HFF-Myc (cell line): ENCODE measurements at places on chromosomes 3 and 15.
A peak's percentile ranks its signal among the peaks of the same experiment; 100 is the strongest.

GRCh38 chr3:171862993-171863521 is 19.9 kb downstream of the TMEM212 start:
- DNase-seq: no peak

DNA sequence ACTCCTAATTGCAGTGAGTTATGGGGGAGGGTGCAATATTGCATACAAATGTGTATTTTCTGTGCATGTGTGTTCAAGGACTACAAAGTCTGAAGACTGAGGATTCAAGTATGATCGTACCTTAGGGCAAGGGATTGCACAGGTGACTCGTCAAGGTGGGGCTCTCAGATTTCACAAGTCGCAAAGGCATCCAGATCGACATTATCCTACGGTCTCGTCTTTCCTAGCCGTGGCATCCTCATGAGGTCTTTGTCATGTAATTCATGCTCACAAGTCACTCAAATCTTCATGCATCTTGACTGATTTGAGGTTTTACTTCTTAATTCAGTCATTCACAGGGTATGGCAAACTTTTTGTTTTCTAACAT is 191.4 kb upstream of the HES1 start:
- no peak for DNase-seq

DNA sequence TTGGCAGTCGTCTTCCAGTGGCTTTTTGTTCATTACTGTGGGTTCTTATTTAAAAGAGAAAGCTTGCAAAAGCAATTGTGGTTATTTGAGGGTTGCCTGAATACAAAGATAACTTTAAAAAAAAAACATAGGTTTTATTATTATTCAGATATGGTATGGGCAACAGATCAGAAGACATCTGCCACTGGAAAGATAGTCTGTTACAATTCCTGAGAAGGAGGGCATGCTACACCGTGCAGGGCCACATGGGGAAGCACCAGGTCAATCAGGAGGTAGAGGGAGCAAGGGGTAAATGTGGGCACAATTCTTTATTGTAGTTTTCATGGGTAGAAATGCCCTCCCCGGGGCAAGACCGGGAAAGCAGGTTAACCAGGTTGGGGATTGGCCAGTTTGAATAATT is 46.5 kb downstream of the BBS4 start:
- no peak for DNase-seq

DNA sequence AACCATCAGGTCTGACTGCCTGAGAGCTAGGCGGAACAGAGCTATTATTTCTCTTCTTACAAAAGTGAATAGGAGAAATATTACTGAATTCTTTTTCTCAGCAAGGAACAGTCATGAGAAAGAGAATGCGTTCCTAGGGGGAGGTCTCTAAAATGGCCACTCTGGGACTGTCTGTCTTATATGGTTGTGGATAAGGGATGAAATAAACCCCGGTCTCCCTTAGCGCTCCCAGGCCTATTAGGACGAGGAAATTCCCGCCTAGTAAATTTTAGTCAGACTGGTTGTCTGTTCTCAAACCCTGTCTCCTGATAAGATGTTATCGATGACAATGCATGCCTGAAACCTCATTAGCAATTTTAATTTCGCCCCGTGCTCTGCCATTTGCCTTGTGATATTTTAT is 20.1 kb upstream of the WDR5B start:
- DNase-seq: no peak

GRCh38 chr3:64848822-64849221 is 161.0 kb upstream of the ADAMTS9 start:
- DNase-seq: no peak

- DNase-seq: no peak
Observed at GRCh38 chr15:37682304-37682703, 252.1 kb upstream of the TMCO5A start.

GRCh38 chr15:58374147-58374546 is 57.6 kb upstream of the LIPC start:
- DNase-seq: no peak

- no peak for DNase-seq
Observed at GRCh38 chr3:185976977-185977678, 39.3 kb upstream of the TRA2B start.

DNA sequence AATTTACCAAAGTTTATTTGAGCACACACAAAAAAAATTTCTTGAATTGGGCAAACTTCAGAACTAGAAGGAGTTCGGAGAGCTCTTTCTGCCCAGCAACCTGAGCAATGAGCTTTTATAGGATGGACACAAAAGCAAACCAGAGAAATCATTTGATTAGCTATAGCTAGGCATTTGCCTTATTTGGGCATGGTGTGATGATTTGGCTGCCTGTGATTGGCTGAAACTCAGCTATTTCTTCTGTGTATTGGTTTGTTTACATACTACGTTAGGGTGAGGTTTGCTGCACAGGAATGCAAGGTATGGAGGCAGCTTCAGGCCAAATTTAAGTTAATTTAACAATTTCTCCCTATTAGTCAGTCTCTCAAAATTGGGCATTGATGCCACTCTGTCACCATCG is 65.1 kb downstream of the NEK11 start:
- DNase-seq: peak; percentile 43

DNA sequence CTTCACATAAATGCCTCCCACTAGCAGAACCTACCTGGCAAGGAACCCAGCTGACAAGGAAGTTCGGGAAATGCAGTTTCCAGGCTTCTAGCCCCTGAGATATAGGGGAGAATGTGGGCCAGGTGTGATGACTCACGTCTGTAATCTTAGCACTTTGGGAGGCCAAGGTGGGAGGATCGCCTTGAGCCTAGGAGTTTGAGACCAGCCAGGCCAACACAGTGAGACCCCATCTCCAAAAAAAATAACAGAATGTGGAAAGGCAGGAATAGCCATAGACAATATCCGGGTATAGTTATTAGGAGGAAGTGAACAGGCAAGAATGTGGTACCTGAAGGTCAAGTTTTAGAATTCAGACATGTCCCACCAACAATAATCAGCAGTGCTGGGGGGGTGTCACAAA is 40.5 kb upstream of the SH3BP5 start:
- DNase-seq: no peak

- no peak for DNase-seq
Observed at GRCh38 chr3:101131767-101132166, 138.5 kb upstream of the ABI3BP start.

DNA sequence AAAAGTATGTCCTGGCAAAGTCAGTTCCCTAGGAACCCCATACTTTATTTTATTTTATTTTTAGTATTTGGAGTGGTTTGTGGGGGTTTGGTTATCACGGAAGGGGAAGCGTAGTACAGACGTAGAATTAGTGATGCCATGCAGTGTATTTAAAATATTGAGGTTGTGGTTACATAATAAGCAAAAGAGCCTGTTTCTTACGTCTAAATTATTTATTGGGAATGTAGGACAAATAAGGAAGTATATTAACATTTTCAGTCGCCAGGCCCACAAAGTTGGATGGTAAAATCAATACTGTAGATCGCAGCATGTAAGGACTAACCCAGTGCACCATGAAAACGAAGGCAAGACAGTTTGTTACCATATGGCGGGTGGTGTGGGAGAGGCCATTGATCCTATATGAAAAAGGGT is 558 bp downstream of the DTWD1 start:
- DNase-seq: no peak

DNA sequence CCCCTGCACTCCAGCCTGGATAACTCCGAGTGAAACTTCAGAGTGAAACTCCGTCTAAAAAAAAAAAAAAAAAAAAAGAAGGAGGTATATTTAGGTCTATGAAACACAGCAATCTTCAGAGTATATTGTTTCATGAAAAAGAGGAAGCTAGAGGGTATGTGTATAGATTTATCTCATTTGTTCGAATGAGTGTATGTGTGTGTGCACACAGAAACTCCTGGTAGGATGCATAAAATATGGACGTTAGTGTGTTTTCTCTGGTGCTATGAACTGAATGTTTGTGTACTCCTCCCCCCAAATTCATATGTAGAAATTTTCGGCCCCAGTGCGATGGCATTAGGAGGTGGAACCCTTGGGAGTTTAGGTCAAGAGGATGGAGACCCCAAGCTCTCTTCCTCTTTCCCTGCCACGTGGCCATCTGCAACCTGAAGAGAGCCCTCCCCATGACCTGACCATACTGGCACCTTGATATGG is 98.6 kb upstream of the KLF13 start:
- DNase-seq: no peak

DNA sequence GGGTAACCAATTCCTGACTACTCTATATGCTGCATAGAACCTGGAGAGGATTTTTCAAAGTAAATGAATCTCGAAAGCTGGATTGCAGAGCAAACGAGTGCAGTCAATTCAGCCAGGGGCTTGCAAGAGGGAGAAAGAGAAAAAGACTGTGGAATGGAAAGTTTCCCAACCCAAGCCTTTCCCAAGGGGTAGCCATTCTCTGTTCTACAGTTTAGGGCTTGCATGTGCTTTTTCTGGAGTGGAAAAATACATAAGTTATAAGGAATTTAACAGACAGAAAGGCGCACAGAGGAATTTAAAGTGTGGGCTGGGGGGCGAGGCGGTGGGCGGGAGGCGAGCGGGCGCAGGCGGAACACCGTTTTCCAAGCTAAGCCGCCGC is 511 bp upstream of the RARB start:
- DNase-seq: no peak

- DNase-seq: no peak
Observed at GRCh38 chr3:191523148-191523547, 62.2 kb downstream of the PYDC2 start.

GRCh38 chr3:127545711-127546457 is 44.6 kb downstream of the TPRA1 start:
- no peak for DNase-seq

- DNase-seq: no peak
Observed at GRCh38 chr3:198081421-198081844, 121.4 kb downstream of the LMLN start.

DNA sequence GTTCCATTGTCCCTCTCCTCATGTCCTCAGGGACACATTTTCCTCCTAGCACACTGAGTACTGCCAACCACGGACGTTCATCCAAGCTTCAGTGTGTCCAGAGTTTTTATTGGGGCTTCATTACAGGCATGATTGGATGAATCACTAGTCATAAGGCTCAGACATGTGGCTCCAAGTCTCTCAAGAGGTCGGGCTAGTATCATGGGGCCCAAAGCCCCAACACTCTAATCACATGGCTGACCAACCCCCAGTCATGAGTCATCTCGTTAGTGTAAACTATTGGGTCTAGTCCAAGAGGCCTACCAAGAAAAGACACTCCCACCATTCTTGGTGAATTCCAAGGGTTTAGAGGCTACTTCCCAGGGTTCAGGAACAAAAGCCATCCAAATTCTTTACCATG is 4.4 kb downstream of the TERC start:
- peak; percentile 35 for DNase-seq

DNA sequence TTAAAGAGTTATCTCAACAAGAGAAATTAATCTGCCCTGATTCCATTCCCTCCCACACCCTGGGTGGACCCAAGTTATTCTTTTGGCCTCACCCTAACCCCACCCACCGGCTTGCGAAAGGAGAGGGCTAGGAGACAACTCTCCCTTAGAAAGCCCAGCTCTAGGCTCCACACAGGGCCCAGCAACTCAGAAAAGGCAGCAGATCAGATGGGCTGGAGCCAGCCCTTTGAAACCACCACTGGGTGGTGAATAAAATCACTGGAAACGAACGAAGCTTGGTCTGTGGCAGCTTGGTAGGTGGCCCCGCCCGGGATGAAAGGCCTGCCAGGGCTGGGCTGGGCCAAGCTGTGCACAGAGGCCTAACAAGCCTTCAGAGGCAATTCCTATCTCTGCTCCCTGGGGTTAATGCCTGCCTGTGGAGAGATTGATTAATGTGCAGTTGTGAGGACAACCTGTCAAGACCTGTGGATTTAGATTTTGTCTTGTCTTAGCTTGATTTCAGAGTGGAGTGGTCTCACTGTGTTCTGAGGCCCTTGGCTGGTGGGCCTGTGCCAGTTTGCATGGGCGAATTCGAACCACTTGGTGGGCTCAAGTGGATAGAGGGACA is 38.8 kb downstream of the BHLHE40 start:
- no peak for DNase-seq

GRCh38 chr15:57373251-57373881 is 2.9 kb upstream of the CGNL1 start:
- DNase-seq: no peak

DNA sequence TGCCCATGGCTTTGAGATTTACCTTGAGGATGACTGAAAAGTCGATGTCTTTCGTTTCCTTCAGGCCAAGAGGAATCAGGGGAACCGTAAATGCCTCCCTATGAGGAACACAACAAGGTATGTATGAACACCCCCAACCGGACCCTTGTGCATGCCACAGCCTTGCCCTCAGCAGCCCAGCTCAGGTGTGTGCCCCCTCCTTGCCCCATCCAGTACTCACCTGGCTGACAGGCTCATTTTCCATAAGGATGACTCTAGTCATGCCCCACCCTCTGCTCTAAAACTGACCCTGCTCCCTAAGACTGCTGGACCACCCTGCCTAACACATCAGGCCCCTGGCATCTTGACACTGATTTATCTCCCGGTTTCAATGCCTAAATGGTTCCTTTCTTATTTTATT is 270.0 kb downstream of the GOLGA6L6 start:
- no peak for DNase-seq

DNA sequence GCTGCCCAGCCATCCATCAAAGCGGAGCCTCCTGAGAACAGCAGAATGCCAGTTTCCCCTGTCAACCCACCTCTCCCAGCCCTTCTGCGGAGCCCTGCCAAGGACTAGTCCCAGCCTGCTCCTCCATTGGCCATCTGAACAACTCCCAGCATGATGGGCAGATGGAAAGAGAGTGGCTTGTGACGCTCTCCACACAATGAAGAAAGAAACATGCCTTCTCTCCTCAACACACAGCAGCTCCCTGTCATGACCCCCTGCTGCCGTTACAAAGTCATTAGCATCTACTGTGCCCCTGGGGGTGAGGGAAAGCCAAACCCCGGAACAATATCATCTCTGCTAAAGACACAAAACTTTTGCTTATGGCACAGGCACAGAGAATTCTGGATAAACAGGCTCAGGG is 33.6 kb downstream of the MECOM start:
- DNase-seq: no peak

GRCh38 chr3:24273491-24273890 is 221.2 kb downstream of the THRB start:
- DNase-seq: no peak

- no peak for DNase-seq
Observed at GRCh38 chr3:138468886-138469285, 34.5 kb downstream of the ESYT3 start.

GRCh38 chr3:31880020-31880419 is 101.0 kb downstream of the OSBPL10 start:
- DNase-seq: no peak

- DNase-seq: no peak
Observed at GRCh38 chr3:189383630-189384029, 211.9 kb downstream of the TPRG1 start.
